ENCODE measurements at places on chromosomes 2 and 18. TPM values are rescaled to one million over a fixed set of nuclear protein-coding genes. Genes with fewer than 3 reads are reported as not detected.

DNA sequence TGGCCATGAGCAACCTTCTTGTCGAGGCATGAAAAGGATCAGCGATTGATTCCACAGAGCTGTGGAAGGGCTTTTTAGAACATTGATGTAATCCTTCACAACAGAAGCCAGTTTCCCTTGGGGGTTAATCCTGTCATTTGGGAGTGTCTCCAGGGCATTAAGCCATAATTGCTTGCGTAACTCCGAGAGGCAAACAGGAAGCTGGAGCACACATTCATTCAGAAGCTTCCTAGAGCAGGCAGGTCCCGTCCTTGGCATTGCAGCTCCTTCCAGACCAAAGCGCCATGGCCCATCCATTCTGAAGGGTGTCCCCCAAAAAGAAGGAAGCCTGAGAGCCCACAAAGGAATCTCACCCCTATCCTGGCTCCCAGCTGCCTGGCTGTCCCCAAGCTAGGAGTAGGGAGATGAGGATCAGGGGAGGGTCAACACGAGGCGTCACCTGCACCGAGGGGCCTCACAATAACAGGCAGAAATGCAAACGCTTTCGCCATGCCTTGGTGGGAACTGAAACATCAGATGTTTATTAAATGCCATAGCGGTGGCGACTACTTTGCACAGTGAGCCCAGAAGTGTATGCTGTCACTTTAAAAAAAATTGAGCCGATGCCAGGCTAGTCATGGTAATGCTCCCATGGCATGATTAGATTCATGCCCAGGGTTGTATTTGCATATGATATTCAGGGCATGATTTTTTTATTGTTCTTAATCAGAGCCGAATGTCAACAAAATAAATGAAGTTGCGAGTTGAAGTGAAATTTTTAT is 339.4 kb downstream of the BCL11A start:
- H3K36me3 ChIP-seq: no peaks in the 10 kb centered on the region
- peaks cover 14% of the 10 kb centered on the region for H3K4me1 ChIP-seq
- H3K27me3 ChIP-seq: no peaks in the 10 kb centered on the region
- H3K27ac ChIP-seq: peak overlapping the region; percentile 79
- H3K4me3 ChIP-seq: no peak overlapping the region

MYO3B gene
- total RNA-seq: not detected

- H3K4me3 ChIP-seq: no peak overlapping the region
- DNase-seq: no peak
- no peaks in the 10 kb centered on the region for H3K27me3 ChIP-seq
- no peak overlapping the region for H3K27ac ChIP-seq
- no peaks in the 10 kb centered on the region for H3K36me3 ChIP-seq
- no peaks in the 10 kb centered on the region for H3K4me1 ChIP-seq
These were observed 77.1 kb downstream of the SFXN5 start for GRCh38 chr2:72994282-72994990.

DNA sequence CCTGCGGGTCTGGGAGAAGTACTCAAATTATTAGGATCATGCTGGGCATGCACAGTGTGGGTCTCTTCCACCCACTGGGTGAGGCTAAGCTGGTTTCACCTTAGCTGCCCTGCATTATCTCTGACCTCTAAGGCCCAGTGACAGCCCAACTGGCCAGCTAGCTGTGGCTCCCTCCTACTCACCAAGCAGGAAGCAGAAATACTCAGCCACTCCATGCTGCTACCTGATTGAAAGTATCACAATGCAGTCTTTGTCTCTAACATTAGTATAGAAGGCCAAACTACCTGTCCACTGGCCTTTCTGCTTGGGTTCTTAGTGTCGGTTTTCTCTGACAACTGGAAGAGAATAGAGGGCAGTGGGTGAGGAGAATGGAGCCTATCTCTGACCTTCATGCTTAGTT is 47.3 kb upstream of the RAB27B start:
- H3K36me3 ChIP-seq: no peaks in the 10 kb centered on the region
- H3K4me1 ChIP-seq: peaks cover 29% of the 10 kb centered on the region
- no peak overlapping the region for H3K4me3 ChIP-seq
- H3K27ac ChIP-seq: no peak overlapping the region
- no peak for DNase-seq

DNA sequence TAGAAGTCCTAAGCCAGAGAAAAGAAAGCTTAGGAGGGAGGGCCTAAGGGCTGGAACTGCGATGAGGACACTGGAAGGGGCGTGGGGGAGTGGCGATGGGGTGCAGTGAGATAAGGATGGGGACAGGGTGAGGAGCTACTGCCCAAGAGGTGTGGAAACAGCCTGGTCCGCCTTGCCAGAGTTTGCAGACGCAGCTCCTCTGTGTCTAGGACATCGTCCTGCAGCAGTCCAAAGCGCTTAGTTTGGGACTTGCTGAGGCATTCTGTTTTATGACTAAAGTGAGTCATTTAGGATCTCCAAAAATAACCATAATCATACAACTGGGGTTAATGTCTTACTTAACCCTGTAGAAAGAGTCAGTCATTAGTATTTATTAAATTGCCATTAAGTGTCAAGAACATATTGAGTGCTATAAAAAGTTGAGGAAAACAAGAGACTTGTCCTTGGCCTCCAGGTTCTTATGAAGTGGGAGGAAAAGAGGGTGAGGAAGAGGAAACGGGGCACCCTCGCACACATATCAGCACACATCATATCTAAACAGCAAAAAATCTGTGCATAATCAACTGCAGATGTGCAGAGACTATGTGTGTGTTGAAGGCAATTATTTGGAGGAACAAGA is 74.8 kb downstream of the CDK15 start:
- peaks cover 32% of the 10 kb centered on the region for H3K27me3 ChIP-seq
- DNase-seq: no peak
- no peak overlapping the region for H3K4me3 ChIP-seq
- H3K36me3 ChIP-seq: no peaks in the 10 kb centered on the region
- peaks cover 18% of the 10 kb centered on the region for H3K4me1 ChIP-seq

GRCh38 chr18:3985020-3985419 is 470.1 kb downstream of the DLGAP1 start:
- peak overlapping the region; percentile 1 for H3K27ac ChIP-seq
- peaks cover 21% of the 10 kb centered on the region for H3K4me1 ChIP-seq
- no peak overlapping the region for H3K4me3 ChIP-seq

DNA sequence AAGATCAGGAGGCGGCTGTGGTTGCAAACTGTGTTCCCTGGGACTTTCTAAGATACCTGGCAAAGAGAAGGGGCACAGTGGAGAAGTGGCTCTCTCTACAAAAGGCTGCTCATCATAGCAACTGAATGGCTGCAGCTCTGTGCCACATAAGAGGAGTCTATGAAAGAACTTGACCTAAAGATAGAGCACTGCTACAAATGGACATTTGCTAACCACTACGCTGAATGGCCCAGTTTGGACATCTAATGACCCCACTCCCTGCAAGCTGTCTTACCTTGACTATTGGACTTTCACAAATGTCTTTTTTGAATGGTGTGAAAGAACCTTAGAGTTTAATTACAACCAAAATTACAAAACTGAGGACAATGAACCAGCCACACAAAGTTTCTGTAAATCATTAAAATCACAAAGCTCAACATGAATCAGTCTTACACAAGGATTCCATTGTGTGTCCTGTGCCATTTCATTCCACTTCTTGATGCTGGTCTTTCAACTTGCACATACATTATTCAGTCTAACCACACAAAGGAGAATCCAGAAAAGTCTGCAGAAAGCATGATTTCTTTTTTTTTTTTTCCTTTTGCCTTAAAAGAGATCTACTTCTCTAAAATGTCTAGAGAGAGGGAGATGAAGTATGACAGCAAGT is 154.0 kb downstream of the LAMA1 start:
- H3K27ac ChIP-seq: no peak overlapping the region
- peaks cover 24% of the 10 kb centered on the region for H3K4me1 ChIP-seq
- H3K4me3 ChIP-seq: no peak overlapping the region
- DNase-seq: no peak
- no peaks in the 10 kb centered on the region for H3K27me3 ChIP-seq

CYP27A1 gene
- not detected for total RNA-seq

DNA sequence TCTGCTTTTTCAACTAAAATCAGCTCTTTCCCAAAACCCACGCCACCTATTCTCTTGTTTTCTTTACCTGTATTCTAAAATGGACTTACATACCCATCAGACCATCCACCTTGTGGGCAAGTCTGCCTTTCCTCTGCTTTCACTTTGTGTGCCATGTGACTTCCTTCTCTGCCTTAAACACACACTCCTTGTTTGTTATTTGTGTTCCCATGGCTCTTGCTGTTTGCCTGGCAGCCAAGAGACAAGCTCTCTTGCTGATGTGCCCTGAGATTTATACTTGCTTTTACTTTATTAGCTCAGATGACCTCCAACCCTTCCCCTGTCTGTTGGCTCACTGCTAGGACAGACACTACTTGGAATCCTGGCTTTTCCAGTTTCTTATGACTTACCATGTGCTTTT is 309.7 kb upstream of the LRRTM4 start:
- H3K27me3 ChIP-seq: no peaks in the 10 kb centered on the region
- no peak for DNase-seq
- H3K4me3 ChIP-seq: no peak overlapping the region
- H3K4me1 ChIP-seq: no peaks in the 10 kb centered on the region
- H3K27ac ChIP-seq: no peak overlapping the region
- no peaks in the 10 kb centered on the region for H3K36me3 ChIP-seq

MOCOS gene
- 69.1 TPM for total RNA-seq

C2orf92 gene
- total RNA-seq: 5.3 TPM

- H3K27ac ChIP-seq: no peak overlapping the region
- no peak overlapping the region for H3K4me3 ChIP-seq
- peak; percentile 53 for DNase-seq
These were observed 13.4 kb upstream of the CELF4 start for GRCh38 chr18:37578886-37579513.

GRCh38 chr2:130381619-130382018 is 25.8 kb downstream of the PTPN18 start:
- H3K36me3 ChIP-seq: no peaks in the 10 kb centered on the region
- H3K4me1 ChIP-seq: no peaks in the 10 kb centered on the region
- no peak overlapping the region for H3K4me3 ChIP-seq
- no peaks in the 10 kb centered on the region for H3K27me3 ChIP-seq
- H3K27ac ChIP-seq: no peak overlapping the region
- DNase-seq: no peak

SNRPD1 gene
- total RNA-seq: 108 TPM

GRCh38 chr2:231029563-231029962 is 7.8 kb upstream of the C2orf72 start:
- peaks cover 20% of the 10 kb centered on the region for H3K27me3 ChIP-seq
- H3K4me3 ChIP-seq: no peak overlapping the region
- H3K36me3 ChIP-seq: no peaks in the 10 kb centered on the region
- H3K4me1 ChIP-seq: no peaks in the 10 kb centered on the region
- DNase-seq: no peak

ECEL1 gene
- not detected for total RNA-seq

GRCh38 chr2:239245107-239245506 is 155.7 kb downstream of the HDAC4 start:
- no peaks in the 10 kb centered on the region for H3K27me3 ChIP-seq
- no peaks in the 10 kb centered on the region for H3K4me1 ChIP-seq
- H3K4me3 ChIP-seq: no peak overlapping the region
- peaks cover 7% of the 10 kb centered on the region for H3K36me3 ChIP-seq

ZSWIM2 gene
- total RNA-seq: not detected

DNA sequence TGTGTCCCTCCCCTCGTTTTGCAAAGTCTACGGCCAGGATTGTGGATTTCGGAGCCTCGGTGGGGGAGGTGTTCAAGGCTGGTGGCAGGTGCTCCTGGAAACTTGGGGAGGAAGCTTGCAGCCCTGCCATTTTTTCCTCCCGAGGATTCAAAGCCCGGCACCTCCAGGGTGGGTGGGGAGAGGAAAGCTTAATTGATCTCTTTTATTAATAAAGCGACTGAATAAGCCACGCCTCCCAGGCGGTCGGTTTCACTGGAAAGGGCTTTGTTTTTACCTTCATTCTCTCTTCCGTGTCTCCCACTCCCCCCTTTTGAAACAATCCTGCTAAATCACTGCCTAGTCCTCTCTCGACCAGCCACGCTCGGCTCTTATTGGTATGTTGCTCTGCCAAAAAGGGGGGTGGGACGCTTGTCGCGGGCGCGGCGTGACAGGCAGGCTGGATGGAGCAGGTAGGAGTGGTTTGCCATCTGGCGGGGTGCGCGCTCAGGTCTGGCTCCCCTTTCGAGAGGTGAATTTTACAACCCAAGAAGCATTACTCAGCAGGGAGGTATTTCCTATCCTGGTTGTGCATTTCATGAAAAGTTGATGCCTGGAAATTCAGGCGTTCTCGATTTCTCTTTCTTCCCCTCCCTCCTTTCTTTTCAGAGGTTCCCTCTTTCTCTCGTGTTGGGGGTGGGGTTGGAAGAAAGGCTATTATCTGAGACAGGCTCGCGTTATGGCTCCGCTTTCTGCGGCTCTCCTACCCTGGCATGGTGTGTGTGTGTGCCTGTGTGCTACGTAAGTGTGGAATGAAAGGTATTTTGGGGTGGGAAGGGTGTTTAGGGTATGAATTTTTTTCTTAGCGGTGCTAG is 1.4 kb downstream of the NEDD4L start:
- no peaks in the 10 kb centered on the region for H3K36me3 ChIP-seq
- peak overlapping the region; percentile 80 for H3K27ac ChIP-seq
- H3K27me3 ChIP-seq: no peaks in the 10 kb centered on the region
- H3K4me1 ChIP-seq: peaks cover 19% of the 10 kb centered on the region
- peak overlapping the region; percentile 88 for H3K4me3 ChIP-seq

FKBP7 gene
- 8.4 TPM for total RNA-seq

C2orf74 gene
- 29.7 TPM for total RNA-seq

DNA sequence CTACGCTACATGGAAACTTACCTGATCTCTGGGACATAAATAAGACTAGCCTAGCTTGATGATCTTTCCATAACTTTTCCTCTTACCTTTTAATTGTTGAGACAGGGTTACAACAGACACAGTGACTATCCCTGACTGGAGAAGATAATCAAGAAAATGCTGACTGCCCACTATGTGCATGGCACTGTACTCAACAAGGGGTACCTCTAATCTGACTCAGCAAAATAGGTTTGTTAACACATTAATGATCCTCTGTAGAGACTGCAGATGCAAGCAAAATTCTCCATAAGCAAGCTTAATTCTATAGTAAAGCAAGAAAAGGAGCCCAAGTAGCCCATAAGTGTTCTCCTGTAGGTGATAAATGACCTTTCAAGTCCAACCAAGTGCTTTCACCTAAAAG is 25.5 kb downstream of the ACVR1C start:
- no peaks in the 10 kb centered on the region for H3K4me1 ChIP-seq
- H3K4me3 ChIP-seq: no peak overlapping the region
- peaks cover 89% of the 10 kb centered on the region for H3K27me3 ChIP-seq

DNA sequence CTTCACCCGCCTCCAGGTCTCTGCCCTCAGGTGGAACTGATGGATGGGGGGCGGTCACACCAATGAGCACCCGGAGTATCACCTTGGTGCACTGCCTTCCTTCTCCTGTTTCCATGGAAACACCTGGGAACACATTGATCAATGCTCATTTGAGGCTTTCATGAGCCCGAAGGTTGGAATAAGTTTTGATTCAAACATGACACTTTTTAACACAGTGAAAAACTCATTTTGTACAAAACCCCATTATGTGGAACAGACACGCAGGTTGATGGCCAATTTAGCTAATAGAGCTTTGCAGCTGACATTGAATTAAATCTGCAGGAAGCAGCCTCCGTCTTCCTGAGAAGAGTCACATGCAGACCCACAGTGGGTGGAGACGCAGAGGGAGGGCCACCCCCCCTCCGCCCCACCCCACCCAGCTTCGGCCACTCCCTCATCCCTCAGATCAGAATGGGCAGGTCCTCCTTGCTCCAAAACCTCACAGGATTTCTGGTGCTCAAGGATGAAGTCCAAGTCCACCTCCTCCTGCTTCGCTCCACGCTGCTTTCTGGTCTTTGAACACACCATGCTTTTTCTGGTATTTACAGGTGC is 96.0 kb upstream of the MYCN start:
- no peaks in the 10 kb centered on the region for H3K27me3 ChIP-seq
- no peak for DNase-seq
- H3K4me1 ChIP-seq: no peaks in the 10 kb centered on the region

- no peak for DNase-seq
- H3K27me3 ChIP-seq: peaks cover 81% of the 10 kb centered on the region
- H3K4me3 ChIP-seq: no peak overlapping the region
These were observed 241.3 kb downstream of the PAX3 start for GRCh38 chr2:222057347-222058073.

All from MCF 10A (cell line).